NCI-H2029 treated with DMSO at 0.1 percent for 48 hours (cell line): ENCODE measurements at places on chromosomes 7 and 10.

DNA sequence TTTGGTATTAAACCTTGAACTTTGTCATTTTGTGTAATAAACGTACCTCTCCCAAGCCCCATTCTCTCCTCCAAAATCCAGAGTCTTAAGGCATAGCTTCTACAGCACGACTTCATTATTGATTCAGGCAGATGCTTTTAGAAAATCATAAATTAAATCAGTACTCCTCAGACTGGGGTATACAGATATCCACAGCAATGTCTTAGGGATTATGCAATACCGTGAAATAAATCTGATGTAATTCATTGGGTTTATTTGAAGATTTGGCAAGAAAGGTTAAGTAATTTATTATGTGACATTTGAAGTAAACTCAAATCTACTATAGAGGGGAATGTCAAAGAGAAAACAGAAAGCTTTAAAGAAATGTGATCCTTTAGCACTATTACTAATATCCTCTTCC lies 246.1 kb upstream of the PLXDC2 start:
- no peak for DNase-seq

DNA sequence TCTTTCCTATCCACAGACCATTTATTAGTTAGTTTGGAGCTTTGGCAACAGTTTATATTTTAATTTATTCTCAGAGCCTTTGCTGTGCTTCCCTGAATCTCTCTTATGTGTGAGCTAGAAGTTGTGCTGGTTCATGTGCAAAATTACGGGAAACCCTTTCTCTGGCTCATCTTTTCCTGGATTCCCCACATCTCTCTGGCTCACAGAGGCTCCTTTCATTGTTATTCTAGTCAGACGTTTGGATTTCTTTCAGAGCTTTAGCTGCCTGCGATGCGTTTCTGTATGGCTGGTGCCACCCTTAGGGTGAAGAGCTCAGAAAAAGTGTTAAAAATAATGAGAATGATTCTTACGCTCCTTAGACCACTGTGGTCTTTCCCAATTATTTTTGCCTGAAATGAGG lies 53.3 kb downstream of the TPST1 start:
- no peak for DNase-seq

- no peak for DNase-seq
These were observed 21.5 kb downstream of the CYP26A1 start for GRCh38 chr10:93095225-93095624.

- DNase-seq = no peak
These were observed 360.4 kb downstream of the CXCL12 start for GRCh38 chr10:44024356-44025116.

DNA sequence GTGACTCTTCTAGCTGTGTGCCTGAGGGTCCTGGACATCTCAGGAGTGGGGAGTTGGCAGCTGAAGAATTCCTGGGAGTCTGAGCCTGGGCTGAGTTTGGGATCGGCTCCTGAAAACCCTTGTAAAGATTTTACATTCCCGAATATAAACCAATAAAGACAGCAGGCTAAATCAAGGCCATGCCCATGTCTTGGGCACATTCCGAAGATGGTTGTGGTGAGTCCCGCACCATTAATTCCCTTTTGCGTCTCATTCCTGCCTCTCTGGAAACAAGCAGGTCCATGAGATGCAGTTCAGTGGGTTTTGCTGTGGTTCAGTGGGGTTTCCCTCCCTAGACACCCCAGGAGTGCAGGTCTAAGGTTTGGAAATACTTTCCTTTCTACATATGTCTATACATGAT lies 90.9 kb downstream of the COL26A1 start:
- DNase-seq = no peak

DNA sequence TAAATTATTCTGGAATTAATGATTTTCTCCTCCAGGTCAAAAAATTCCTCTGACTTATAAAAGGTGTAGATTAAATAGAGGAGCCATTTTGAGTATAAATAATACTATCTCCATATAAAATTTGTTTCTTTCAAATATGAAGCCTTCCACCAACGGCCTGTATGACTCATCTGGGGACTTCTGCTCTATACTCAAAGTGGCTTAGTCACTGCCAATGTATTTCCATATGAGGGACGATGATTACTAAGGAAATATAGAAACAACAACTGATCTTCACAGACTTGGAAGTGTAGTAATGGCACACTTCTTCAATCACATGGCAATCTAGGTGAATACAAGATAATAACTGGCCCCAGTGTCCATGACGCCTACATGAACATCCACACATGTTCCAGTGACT lies 335.6 kb upstream of the HGF start:
- no peak for DNase-seq

- no peak for DNase-seq
These were observed 15.2 kb upstream of the CAMK1D start for GRCh38 chr10:12334186-12334530.

GRCh38 chr7:66654275-66655112 lies 25.8 kb downstream of the KCTD7 start:
- DNase-seq = peak; percentile 78

DNA sequence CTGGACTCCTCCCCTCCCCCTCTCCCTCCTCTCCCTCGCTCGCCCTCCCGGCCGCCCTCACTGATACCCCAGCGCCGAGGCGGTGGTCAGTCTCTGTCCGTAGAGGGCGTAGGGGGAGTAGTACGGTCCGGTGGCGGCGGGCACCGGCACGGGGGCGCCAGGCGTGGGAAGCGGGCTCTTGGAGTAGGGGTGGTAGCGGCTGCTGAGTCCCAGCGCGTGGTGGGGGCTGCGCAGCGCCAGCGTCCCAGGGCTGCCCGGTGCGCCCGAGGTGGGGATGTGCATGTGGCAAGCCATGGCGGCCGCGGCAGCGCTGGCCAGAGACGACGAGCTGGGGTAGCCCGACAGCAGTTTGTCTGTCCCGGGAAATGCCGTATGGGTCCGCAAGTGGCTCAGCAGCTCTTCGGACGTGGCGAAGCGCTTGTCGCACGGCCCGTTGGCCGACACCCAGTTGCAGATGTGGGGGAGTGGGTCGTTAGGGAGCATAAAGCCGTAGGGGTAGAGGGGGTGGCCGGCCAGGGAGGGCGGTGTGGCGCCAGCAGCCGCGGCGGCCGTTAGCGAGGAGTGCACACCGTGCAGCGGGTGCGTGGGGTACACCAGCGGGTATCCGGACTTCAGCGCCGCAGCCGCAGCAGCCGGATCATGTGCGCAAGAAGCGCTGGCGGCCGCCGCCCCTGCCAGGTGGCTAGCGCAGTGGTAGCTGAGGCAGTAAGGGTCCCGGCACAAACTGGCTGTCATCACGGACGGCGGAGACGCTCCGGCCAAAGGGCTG lies 2.7 kb downstream of the ZNF503 start:
- no peak for DNase-seq

DNA sequence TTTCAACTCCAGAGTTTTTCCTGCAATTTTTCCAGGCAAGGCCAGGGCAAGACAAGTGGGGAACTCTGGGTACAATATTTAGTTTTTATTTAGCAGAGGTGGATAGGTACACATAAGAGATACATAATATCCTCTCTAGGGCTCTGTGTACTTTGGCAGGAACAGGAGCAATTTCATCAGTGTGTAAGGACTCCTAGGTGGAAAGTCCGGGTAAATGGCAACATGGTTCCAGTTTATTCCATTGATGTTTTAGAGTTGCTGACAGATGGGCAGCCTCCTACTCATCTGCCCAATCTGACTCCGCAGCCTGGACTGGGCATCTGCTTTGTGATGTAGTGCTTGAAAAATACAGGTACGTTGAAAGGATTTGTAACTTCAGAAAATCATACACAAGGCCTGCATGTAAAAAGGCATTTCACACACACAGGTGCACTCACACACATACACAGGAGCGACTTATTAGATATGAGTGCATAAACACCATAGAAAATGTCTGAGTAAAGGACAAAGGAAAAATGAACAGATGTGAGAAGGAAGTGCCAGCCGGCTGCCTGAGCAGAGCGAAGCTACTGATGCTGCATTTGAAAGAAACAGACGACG lies 5.7 kb downstream of the PON1 start:
- peak; percentile 47 for DNase-seq

- DNase-seq = no peak
These were observed 98.9 kb downstream of the PRLHR start for GRCh38 chr10:118496525-118496924.

DNA sequence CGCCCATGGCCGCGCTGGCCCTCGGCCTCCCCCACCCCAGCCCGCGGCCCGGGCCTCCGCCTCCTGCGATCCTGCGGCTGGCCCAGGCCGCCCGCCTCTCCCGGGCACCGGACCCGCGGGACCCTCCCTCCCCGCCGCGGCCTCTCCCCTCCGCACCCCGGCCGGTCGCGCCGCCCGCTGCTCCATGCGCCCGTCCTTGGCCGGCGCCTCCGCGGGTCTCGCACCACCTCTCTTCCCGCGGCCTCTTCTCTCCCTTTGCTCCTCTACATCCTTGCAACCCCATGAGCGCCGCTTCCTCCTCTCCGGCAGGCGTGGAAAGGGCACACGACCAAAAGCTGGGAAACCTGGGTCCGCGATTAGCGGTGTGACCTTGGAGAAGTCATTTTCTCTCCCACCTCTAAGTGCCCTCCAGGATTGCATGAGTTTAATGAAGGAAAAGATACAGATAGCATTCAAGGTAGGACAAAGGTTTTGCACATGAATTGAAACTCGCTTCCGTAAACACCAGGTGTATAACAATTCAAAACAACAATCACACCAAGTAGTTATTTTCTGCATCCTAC lies 448 bp upstream of the SRPK2 start:
- DNase-seq = no peak

- no peak for DNase-seq
These were observed 39.9 kb upstream of the MMD2 start for GRCh38 chr7:4998910-4999309.

DNA sequence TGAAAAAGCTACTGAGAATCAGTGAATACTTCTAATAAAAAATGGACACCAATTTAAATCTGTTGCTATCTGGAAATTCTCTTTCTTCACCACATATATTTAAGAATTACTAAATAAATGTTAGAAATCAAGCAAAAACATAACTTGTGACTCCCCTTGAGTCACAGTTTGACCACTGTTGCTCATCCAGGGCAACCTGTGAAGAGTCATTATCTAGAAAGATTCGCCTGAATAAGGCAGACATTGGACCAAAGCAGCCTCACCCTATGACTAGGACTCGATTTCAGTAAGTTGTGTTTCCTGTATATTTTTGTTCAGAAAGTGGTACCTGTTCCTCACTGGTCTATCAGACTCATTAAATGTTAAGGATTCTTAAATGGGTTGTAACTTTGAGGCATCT lies 572.4 kb downstream of the ATRNL1 start:
- no peak for DNase-seq

DNA sequence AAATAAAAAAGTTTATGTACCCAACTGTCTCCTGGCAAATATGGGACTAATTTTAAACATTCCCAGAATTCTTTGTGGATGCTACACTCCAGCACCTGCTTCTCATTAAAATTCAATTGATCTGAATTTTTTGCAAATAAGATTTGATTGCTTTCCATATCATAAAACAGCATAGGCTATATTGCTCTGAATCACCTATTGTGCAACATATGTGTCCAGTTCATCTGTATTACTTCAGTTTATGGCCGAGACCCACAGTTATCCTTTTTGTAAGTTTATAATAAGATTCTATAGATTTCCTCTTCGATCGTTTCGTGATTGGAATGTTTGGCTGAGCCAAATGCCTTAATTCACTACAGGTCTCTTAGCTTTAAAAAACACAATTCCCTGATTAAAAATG lies 351.1 kb downstream of the TFEC start:
- DNase-seq = no peak

GRCh38 chr10:55449981-55450380 lies 649.0 kb upstream of the PCDH15 start:
- DNase-seq = no peak

- DNase-seq = no peak
These were observed 81.4 kb downstream of the ABCB5 start for GRCh38 chr7:20696803-20697333.

DNA sequence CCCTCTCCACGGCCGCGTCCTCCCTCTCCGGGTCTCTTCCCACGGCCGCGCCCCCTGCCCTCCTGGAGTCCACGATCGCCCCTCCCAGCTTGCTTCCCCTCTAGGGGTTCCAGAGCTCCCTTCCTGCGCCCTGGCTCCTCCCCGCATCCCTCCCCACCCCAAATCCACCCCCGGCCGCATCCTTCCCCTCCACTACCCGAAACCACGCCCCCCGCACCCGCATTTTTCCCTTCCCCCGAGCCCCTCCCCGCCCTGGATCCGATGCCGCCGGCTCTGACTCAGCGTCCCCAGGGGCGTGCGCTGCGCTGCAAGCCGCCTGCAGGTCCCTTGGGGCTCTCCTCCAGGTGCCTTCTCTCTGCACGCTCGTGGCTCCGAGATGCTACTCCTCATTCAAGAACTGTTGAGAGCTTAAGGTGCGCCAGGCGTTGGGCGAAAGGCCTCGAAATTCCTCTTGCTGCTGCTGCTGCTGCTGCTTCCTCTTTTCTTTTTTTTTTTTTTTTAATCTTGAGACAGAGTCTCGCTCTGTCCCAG lies 372 bp upstream of the TMEM130 start:
- DNase-seq = no peak

GRCh38 chr10:37707829-37708578 lies 149.4 kb downstream of the ZNF248 start:
- DNase-seq = no peak

DNA sequence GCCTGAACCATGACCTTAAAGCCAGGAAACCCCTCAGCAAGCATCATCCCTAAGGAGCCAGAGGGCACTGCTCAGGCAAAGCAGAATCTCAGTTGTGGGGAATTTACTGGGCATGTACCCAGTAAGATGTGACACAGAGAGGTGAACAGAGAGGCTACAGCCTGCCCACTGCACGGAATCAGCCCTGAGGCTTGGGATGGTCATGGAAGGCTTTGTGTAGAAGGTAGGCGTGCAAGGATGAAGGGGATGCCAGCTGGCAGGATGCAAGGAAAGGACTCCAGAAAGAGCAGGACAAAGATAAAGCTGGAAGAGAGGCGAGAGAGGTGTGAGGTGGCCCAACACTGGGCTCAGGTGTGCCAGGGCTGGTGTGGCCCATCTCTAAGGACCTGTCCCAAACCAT lies 2.4 kb upstream of the AIFM2 start:
- no peak for DNase-seq

DNA sequence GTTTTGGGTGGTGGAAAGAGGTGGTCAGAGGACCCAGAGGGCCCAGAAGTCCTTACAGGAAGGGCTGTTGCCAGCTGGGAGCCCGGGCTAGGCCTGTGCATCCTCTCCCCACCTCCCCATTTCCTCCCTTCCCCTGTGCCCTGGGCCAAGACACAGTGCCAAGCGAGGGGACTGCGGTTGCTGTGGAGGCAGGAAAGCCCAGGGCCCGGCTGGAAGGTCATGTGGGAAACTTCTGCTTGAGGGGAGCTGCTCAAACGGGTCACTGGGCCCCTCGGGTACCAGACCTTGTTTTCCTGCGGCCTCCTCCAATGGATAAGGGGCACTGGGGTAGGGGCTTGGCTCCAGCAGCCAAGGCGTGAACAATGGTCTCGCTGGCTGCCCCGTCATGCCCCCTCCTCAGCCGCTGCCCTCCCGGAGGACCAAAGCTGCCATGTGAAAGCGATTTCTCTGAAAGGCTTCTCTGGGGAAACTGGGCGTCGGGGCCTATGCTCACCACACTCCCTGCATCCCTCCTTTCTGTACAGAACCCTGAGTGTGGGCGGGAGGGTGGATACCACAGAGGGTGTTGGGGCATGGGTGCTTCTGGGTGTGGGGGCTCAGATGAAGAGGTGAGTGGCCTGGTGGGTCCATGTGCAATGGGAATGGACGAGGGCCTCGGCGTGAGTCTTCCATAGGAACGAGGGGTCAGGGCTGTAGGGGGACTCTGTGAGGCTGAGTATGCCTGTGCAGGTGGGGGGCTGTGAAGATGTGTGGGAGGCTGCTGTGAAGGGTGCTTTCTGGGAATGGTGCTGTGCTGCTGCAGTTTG lies 135.3 kb downstream of the PTPN20 start:
- no peak for DNase-seq

GRCh38 chr7:22630069-22630468 lies 96.9 kb upstream of the IL6 start:
- DNase-seq = no peak
